ENCODE measurements at places on chromosomes 13 and 19.

GRCh38 chr13:76937281-76937820 is 11.0 kb upstream of the ACOD1 start:
- DNase-seq = no peak

DNA sequence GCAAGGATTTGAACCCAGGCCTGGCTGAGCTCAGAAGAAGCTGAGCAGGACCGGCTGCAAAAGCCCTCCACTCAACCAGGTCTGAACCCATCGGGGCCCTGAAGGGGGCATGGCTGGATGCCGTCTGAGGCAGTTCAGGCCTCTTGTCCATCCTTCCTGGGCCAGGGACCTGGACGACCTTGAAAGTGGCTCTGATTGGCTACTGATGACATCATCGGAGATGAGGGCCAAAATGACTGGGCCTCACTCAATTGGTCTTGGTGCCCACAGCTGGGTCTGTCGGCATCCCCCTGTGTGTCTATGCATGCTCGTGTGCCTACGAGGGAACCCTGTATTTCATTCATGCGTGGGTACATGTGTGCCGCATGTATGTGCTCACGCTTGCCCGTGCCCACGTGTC is 71.8 kb downstream of the PTPRS start:
- DNase-seq = no peak

GRCh38 chr19:19203012-19203856 is at the start of gene NR2C2AP:
Gene NR2C2AP, minus strand, starts transcription at chr19:19203414. Its CDS starts 354 bp downstream, at chr19:19203060.
- peak; percentile 80 for DNase-seq

- DNase-seq = no peak
These were observed 17.1 kb upstream of the IGLON5 start for GRCh38 chr19:51294211-51294976.

DNA sequence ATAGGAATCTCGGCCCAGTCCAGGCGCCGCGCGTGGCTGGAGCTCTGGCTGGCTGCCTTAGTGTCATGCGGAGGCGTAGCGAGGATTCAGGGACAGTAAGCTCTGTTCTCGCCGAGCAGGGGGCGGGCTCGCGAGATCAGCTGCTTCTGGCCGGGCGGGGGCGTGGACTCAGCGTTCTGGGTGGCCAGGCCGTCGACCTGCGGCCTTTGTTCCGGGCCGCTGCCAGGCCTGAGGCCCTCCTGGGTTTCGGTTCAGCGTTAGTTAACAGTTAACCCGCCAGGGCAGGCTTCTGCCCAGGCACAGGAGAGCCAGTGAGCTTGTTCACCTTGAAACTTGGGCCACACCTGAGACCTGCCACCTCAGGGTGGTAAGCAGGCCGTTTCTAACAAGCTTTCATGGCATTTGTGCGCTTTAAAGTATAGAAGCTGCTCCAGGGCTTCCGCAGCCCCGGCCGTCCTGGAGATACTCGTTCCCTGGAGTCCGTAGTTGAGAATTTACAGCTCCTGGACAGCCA is 332.2 kb upstream of the SGCG start:
- DNase-seq = no peak

DNA sequence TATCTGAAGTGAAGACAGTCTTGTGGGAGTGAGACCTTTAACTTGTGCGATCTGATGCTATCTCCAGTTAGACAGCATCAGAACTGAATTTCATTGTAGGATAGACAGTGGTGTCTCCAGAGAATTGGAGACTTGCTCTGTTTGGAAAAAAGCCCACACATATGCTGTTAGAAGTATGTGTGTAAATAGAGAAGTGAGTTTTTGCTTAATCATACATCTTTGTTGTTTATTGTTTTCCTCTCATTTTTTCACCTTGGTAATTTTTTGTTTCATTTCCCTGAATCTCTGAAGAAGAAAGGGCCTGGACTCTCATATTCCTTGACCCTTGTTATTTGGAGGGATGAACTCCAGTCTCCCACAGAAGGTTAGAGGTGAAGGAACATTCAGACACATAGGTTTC is 21.8 kb downstream of the FPR3 start:
- DNase-seq = no peak

- DNase-seq = no peak
These were observed 12.7 kb downstream of the ARHGAP45 start for GRCh38 chr19:1079566-1080111.

DNA sequence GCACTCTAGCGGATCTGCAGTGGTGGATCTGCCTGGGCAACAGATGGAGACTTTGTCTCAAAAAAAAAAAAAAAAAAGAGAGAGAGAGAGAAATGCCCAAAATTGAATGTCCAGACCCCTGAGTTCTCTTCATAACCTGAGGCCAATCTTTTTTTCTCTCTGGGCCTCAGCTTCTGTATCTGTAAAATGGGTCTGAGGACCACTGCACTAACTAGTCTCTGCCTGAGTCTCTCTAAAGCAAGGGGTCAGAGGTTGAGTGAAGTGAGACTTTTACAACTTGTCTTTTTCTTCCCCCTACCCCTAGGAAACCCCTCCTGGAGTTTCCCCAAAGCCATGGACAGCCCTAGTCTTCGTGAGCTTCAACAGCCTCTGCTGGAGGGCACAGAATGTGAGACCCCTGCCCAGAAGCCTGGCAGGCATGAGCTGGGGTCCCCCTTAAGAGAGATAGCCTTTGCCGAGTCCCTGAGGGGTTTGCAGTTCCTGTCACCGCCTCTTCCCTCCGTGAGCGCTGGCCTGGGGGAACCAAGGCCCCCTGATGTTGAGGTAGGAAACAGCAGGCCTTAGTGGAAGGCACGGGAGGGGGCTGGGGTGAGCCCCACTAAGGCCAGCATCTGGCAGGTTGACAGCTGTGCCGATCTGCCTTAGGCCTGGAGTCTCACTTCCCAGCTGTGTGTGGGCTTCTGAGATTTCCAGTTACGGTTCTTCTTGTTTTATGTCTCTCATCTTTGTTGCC is 1.8 kb downstream of the TMEM91 start:
- no peak for DNase-seq

DNA sequence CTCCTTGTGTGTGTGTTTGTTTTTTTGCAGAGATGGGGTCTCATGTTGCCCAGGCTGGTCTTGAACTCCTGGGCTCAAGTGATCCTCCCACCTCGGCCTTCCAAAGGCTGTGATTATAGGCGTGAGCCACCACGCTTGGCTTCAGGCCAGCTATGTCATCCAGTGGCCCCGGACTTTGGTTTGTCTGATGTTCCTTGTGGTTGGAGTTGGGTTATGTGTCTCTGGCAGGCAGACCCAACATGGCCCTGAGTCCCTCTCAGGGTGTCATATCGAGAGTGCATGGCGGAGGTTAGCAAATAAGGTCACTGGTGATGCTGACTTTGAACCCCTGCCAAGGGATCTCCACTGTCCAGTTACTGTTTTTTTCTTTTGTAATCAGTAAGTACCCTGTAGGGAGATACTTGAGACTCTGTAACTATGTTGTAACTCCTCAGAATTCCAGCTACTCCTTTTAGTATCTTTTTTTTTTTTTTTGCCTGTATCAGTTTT is 37.3 kb downstream of the SMARCA4 start:
- no peak for DNase-seq

- peak; percentile 80 for DNase-seq
These were observed 47.7 kb downstream of the CYP4F22 start for GRCh38 chr19:15555759-15556633.

- no peak for DNase-seq
These were observed 1.7 kb downstream of the B3GNT8 start for GRCh38 chr19:41425174-41426115.

Measured in DMS79 (cell line).